ENCODE measurements at places on chromosomes 1 and 21.

DNA sequence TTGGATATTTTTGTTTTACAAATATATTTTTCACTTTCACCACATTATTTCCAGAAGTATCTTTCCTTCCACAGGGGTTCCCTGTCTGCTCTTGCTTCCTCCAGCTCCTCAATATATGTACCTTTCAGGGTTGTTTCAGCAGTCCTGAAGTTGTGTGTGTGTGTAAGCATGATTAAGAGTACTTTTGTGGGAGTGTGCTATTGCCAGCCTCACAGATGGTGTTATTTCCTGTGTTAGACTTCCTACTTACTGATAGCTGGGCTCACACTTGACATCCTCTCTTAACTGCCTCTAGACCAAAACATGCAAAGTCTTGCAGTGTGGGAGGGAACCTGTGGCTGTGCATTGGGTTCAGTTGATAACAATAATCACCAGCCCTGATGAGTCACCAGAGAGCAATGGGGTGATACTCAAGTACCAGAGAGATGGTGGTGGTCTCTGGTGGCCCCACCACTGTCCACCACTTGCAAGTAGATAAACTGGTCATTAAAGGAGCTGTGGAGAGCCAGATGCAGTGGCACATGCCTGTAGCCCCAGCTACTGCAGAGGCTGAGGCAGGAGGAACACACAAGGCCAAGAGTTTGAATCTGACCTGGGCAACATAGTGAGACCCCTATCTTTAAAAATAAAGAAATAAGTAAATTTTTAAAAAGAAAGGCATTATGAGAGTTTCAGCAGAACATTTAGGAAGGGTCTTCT is 126.7 kb downstream of the NR5A2 start:
- no peak for DNase-seq

DNA sequence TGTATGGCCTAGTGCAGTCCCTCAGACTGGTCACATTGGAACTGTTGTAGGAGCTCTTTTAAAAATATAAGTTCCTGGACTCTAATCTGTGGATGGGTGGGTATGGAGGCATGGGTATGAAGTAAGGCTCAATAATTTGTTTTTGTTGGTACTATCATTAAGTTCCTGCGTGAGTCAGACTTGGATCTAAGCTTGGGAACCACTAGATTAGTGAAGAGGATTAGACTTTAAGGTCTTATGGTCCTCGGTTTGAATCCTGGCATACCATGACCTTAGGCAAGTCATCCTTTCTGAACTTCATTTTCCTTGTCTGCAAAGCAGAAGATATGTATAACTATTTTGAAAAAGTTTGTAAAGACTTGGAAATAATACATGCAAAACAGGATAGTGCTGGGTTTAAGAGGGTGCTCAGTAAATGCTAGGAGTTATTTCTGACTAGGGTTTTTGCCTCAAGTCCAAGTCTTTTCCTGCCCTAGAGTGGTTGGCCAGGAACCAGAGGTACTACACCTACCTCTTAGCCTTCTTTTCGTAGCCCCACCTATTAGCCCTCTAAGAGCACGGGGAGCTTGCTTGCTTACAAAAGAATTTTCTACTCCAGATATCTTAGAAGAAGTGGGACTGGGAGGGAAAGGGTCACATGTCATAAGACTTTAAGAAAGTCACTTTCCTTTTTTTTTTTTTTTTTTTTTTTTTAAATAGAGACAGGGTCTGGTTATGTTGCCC is 38.6 kb upstream of the METTL18 start:
- DNase-seq, result no peak

GRCh38 chr1:243663651-243664050 is 186.4 kb downstream of the AKT3 start:
- DNase-seq, result no peak

DNA sequence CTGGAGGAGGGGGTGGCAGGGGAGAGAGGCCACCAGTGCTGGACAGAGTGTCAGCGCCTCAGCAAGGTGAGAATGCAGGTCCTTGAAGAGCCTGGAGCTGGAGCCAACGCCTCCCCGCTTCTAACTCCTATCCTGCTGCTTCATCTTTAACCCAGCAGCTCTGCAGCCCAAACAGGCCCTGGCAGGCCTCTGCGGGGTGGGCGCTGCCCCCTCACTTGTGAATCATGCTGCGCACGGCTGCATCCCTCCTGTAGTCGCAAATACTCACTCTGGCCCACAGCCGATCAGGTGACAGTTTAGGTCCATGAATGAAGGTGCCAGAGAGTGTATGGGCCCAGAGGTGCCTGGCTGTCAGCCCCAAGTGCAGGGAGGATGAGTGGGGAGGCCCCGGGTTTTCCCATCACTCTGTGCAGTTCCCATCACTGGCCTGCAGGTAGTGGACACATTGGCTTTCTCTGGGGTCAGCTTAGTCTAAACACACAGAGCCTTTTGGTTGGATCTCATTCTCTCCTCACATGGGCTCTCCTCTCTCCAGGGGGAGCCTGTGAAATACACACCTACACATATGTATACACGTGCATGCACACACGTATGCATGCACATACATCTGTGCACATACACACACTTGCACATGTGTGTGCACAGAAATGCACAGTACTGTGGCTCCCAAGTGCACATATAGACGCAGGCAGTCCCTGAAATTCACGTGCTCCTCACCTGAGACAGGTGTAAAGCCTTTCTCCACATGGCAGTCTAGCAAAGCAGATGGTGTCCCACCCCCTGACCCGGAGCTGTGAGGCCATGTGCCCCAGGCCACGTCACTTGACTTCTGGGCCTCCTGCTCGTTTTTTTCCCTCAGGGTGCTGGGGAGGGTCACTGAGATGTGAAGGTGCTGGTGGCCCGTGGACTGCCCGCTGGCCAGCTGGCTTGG is 52.0 kb downstream of the TRIM11 start:
- DNase-seq, result no peak

- DNase-seq, result no peak
Measured at GRCh38 chr1:91520942-91521507, 20.4 kb downstream of the CDC7 start.

DNA sequence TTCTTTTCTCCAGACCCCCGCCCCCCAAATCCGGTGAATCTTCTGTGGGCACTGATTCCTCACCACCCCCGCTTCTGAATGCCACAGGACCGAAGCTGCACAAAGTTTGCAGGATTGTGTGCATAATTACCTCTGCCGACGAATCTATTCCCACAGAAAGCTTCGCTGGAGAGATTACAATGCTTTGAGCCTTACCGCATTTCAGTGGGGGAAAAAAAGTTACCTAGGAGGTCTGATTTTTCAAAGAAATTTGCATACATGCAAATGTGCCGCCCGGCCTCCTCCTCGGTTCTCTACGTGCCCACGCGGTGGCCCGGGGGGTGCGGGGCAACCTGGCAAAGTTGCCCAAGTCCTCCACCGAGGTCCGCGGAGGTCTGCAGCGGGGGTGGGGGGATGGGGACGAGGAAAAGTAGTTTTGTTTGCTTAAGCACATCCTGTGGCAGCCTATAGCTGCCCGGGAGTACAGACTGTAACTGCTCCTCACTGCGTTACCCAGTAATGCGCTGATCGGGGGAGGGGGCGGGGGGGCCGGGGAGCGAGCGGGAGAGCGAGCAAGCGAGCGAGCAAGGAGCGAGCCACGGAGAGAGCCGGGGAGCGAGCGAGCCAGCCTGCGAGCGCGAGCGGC is 563 bp upstream of the NFIA start:
- peak; percentile 76 for DNase-seq

GRCh38 chr21:38898422-38899096 is 92.8 kb downstream of the ETS2 start:
- no peak for DNase-seq

DNA sequence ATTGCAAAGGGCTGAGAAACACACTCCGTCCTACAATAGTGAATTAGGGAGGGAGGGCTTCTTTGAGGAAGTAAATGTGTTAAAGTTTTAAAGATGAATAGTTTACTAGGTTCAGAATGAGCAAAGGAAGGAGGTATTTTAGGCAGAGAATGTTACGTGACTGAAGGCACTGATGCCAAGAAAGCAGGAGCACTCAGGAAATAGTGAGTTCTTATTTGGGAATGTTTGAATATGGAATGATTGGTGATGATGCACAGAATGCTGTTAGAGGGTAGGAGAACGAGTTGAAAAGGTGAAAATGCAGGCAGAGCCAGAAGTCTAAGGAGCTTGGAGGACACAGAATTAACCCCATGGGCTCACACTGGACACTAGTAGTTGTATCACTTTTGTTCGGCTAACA is 108.0 kb downstream of the NRIP1 start:
- no peak for DNase-seq

DNA sequence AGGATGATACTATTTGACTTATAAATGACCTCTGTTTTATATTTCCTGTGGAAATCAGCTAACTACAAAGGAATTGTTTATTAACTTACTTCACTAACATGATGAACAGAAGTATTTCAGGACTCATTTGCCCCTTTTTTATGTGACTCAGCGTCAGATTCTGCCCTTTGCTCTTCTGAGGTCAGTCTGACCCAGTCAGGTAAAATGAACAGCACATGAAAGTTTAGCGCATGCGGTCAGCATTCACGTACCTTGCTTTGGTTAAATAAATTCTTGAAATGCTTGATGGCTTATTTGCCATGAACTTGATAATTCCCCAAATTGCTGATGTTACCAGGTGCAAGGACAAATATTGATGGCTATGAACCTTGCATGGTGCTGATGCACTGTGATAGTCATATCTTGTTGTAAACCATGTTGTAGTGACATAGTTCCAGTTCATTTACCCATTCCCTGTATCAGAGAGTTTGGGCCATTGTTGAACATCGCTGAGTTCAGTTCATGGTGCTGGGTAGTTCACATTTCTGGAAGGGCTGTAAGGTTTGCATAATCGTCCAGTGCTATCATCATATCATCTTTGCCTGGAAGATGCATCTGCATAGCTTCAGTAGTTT is 133.4 kb downstream of the NFIA start:
- DNase-seq, result no peak

DNA sequence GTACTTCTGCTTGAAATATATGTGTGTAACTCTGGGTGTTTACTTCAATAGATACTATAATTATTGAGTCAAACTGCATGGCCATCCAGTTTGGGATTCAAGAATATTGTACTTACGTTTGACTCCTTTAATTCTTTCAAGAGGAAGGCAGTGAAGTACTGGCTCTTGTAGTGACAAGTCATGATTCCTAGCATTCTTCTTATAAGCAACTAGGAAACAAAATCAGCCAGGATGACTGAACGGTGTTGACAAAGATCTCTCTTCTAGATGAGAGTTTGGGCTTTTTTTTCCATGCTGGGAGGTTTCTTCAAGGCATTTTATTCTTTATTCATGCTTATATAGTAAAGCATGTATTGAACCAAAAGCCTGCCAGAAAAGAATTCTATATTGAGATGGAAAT is 58.3 kb downstream of the CLEC20A start:
- DNase-seq, result no peak

GRCh38 chr1:9894115-9894514 is 16.0 kb downstream of the CTNNBIP1 start:
- no peak for DNase-seq

- DNase-seq, result no peak
Measured at GRCh38 chr21:45282283-45283034, 5.2 kb downstream of the POFUT2 start.

- DNase-seq, result no peak
Measured at GRCh38 chr1:224245188-224245587, 62.1 kb downstream of the DEGS1 start.

GRCh38 chr1:13808729-13809131 is 108.7 kb downstream of the PRDM2 start:
- DNase-seq, result peak; percentile 84

DNA sequence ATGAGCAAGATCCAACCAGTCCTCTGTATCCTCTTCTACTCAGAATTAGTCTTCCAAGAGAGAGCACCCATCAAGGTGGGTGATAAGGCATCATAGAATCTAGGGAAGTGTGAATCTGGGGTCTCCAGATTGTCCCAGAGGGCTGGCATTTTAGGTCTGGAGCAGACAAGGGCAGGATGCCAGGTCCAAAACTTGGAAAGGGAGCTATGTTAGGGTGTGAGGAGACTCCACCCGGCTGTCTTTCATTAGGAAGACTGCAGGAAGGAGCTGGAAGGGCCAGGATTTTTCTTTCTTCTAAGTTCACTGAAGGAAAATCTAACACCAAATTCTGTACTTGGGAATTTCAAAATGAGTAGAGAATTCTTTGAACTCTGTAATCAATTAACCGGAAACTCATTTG is 86.1 kb upstream of the BMP8A start:
- no peak for DNase-seq

- peak; percentile 94 for DNase-seq
Measured at GRCh38 chr1:15885701-15886610, 38.4 kb downstream of the SPEN start.

DNA sequence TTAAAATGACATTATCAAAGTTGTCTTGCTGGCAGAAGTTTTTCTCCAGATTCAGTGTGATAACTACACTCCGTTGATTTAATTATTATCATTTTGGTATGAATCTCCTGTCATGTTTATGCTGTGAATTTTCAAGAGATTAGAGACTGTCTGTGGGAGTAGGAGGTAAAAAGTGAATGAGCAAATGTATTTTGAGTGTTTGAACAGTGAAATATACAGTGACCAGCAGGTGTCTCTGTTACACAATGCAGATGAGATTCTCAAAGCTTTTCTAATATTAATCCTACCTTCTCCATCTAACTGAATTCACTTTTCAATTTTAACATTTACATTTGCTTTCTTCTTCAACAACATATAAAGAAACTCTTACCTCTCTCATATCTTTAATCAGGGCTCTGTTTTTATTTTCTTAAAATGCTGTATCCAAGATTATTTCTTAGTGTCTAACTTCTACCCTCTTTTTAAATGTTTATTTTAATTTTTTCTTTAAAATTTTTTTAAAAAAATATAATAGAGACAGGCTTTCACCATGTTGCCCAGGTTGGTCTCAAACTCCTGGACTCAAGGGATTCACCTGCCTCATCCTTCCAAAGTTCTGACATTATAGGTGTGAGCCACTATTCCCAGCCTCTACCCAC is 20.9 kb upstream of the HSPA13 start:
- DNase-seq, result no peak

DNA sequence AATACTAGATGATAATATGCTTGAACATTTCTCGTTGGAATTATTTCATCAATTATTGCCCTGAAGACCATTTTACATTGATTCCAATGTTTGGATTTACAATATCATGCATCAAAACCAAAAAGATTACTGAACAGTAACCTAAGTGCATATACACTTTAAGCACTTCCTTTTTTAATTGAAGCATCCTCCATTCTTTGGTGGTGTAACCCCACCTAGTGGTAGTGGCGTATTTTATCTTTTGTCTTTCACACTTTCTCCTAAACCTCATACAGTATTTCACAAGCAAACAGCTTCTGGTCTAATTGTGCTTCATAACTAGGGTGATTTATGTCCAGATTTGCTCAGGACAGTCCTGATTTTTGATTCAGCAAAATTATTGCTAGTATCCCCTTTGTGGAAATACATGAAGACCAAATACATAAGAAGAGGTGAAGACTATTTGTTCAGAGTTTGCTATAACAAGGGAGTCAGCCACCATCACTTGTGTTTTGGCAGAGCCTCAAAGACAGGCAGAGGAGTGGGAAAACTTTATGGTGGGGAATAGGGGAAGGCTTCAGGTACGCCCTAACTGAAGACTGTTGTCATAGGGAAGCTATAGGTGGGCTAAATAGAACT is 3.4 kb upstream of the NVL start:
- DNase-seq, result peak; percentile 82

Measured in DMS79 treated with DMSO at 0.1 percent for 48 hours (cell line).